ENCODE measurements at places on chromosomes 7 and 10. TPM values are rescaled to one million over a fixed set of nuclear protein-coding genes. Genes with fewer than 3 reads are reported as not detected.

The PRKAR2B gene
- polyA plus RNA-seq: 7.1 TPM

The ACTL6B gene
- 0.18 TPM for polyA plus RNA-seq

The VWA2 gene
- polyA plus RNA-seq: 0.46 TPM

The SH2D4B gene
- polyA plus RNA-seq: 0.18 TPM

The RADIL gene
- polyA plus RNA-seq: 0.91 TPM

- no peak for DNase-seq
Observed at GRCh38 chr10:23399701-23400144, 39.2 kb upstream of the OTUD1 start.

- DNase-seq: no peak
Observed at GRCh38 chr7:129865925-129866201, 86.9 kb downstream of the UBE2H start.

GRCh38 chr10:119511828-119512515, 30.5 kb downstream of the RGS10 start:
- DNase-seq: no peak

GRCh38 chr7:29119538-29119937, 26.8 kb downstream of the CPVL start:
- DNase-seq: no peak

- DNase-seq: no peak
Observed at GRCh38 chr10:104434601-104435000, 81.0 kb downstream of the CFAP58 start.

- no peak for DNase-seq
Observed at GRCh38 chr10:73478636-73479035, 17.2 kb downstream of the PPP3CB start.

DNA sequence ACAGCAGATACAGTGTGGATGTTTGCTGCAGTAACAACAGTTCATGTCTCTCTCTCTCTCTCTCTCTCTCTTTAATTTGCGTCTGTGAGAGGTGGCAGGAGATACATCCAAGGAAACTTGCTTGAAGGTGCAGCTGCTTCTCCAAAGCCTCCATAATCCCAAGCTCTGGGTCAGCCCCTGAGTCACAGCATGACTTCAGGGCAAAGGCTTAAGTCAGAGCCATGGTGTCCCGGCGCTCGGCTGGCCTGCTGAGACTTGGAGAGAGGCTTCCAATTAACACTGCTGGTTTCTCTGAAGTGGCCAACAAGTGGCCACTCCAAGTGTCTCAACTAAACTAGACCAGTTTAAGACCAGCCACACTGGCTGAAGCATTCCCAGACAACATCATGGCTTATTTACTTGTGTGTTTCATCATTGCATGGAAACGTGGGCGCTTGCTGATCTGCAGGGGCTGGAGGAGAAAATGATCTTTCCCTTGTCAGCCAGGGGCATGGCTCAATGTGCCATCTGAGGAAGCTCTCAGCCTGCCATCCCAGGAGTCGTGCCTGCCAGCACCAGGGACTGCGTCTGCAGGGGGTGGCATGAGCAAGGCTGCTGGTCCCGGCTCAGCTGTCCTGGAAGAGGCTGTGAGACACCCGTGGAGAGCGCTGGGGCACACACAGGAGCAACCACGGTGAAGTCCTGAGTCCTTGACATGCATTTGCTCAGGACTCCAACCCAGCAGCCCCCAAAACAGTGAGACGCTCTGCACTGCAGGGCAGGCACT, 254.2 kb downstream of the COBL start:
- no peak for DNase-seq

- no peak for DNase-seq
Observed at GRCh38 chr7:84714765-84715164, 472.1 kb downstream of the SEMA3D start.

GRCh38 chr10:94630017-94630688, 53.4 kb upstream of the CYP2C18 start:
- peak; percentile 23 for DNase-seq

GRCh38 chr10:98980353-98980752, 255.3 kb downstream of the HPSE2 start:
- no peak for DNase-seq

DNA sequence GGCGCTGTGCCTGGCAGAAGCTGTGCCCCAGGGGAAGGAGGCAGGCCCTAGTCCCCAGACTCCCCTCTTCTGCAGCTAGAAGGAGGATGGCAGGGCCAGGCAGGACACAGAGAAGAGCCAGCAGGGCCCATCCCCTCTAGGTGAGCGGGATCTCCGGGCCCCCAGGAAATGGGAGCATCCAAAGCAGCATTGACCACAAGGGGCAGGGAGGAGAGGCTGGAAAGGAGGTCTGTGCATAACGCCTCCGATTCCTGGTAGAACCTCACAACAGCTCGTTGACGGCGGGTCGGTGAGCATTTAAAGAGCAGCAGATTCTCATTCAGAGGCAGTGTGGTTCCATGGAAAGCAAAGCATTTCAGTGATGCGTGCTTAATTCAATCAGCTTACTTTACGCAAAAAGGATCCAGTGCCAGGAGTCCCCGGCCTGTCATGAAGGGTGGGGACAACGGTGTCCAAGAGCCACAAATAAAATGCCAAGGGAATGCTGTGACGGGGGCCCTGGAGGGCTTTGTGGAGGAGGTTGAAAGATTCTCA, 41.0 kb downstream of the CLRN3 start:
- no peak for DNase-seq

DNA sequence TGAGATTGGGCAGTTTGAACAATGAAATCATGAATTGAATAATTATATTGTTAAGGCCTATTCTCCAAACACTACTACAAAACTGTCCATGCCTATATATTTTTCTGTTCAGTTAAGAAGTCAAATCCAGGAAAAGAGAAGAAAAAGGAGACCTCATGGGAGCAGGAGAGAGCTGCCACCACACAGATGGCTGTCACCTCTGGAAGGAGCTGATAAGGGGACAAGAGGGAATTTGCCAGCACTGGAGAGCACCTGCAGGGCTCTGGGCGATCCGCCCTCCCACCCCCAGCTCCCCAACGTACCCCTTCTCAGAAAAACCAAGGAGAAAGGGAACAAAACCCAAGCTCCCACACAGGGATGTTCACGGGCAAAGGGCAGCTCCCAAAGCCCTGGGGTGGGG, 227.8 kb downstream of the TNS3 start:
- DNase-seq: no peak

GRCh38 chr7:47549397-47549796, 32.5 kb downstream of the TNS3 start:
- DNase-seq: no peak

- DNase-seq: peak; percentile 42
Observed at GRCh38 chr10:52488606-52489485, 174.8 kb downstream of the DKK1 start.

DNA sequence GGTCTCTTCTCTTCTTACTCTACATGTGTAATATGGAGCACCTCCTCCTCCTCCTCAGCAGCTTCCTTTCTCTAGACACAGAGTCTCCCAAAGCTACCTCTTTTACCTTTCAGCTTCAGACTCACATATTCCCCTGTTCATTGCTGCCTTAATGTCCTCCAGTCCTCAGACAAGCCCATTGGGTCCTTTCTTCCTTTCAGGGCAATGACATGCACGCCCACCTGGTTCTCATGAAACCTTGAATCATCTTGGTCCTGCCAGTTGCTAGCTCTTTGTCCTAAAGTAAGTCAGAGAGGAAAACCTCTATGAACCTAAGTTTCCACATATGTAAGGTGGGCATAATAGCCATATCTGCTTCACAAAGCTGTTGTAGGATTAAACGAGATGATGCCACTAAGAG, 227.0 kb downstream of the RPS24 start:
- DNase-seq: no peak

- no peak for DNase-seq
Observed at GRCh38 chr10:9745158-9745557, 1272.5 kb upstream of the CELF2 start.

DNA sequence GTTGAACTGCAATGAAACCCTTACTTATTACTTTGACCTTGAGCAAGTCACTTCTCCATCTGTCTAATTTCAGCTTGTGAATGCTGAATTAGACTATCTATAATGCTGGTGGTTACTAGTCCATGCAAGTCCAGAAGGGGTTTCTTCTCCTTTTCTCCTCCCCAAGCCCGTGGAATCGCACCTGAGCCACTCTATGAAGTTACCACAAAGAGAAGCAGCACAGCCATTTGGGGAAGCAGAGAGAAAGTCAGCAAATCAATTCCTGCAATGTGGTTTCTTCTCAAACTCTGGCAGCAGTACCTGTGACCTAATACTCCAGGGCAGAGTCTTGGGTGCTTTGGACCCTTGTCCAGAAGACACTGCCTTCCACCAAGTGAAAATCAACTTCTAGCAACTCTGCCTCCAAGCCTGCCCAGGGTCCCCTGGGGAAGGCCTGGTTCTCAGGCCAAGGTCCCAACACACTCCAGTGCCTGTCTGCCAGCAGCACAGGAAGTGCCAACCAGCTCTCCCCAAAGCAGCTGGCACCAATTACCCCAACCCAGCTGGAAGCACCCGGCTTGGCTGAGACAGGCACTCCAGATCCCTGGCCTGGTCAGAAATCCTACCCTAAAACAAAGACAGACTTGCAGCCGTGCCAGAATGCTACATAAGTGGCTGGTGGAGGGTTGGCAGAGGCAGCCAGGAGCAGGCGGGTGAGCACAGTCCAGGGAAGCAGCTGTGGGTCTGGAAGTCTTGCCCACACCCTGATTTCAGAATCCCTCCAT, 200.3 kb downstream of the LSM5 start:
- no peak for DNase-seq

- no peak for DNase-seq
Observed at GRCh38 chr10:47027108-47027783, 116.0 kb downstream of the PTPN20 start.

- no peak for DNase-seq
Observed at GRCh38 chr10:3336673-3337293, 164.2 kb upstream of the PITRM1 start.

- DNase-seq: no peak
Observed at GRCh38 chr10:94315975-94316464, 46.7 kb downstream of the NOC3L start.

All from thymus (tissue), 14 donors.